ENCODE measurements at places on chromosomes 3 and 15.

- DNase-seq, result peak; percentile 85
These were observed 216.4 kb downstream of the MEIS2 start for GRCh38 chr15:36883713-36884517.

DNA sequence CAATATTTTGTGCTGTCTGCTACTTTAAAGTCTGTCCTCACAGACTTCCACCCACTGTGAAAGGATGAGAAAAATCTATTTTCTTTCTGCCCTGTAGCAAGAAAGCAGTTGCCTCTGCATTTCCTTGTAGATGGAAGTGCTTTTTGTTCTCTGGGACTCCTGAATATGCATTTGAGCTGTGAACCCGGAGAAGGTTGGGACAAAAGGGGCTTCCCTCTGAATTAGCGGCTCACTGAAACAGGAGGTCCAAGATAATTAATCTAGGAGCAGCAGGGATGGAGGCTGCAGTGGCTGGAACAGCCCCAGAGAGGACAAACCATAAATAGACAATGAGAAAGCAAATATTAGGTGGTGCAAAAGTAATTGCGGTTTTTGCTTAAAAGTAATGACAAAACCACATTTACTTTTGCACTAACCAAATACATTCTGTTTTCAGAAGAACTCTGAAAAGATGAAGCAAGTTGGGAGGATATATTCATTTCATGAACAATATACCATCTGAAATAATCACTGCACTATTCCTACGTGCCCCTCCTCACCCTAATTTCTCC, 143.4 kb upstream of the KBTBD8 start:
- DNase-seq, result no peak

GRCh38 chr3:39149498-39150147, 3.8 kb downstream of the CSRNP1 start:
- DNase-seq, result no peak

DNA sequence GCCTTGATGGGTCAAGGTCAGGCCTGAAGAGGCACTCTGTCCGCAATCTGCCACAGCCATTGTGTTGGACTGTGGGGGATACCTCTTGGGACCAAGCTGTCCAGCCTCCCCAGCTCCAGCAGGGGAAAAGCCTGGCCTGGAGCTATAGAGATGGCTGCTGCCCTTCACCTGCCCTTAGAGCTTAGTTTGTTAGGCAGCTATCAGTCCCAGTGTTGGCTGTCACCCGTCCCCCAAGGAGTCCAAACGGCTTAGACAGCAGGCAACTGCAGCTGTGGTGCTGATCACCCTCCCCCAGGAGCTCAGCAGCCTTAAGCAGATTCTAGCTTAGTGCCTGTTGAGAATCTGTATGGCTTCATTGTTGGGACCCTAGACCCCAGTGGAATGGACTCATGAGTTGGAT, 180.3 kb downstream of the MYRIP start:
- no peak for DNase-seq

DNA sequence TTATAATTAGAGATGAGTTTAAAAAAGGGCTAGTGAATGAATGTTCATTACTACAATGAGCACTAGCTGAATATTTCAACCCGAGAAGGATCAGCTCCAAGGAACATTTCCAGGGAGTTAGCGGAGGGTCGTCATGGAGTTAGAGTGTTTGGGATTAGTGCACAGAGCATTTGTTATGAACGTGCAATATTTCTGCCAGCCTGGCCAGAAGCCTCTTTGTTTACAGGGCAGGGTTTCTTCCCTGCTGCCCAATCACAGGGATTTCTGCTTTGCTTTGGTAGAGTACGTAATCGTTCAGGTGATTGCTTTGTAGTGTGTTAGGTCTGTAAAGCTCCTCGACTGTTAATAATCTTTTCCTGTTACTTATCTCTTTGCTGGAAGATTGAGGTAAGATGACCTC, 5.9 kb downstream of the CGNL1 start:
- DNase-seq, result peak; percentile 76

All from cerebellar cortex (tissue), 1 donor.